Fibroblast of lung (primary cell): ENCODE measurements at places on chromosomes 4 and X. TPM values are rescaled to one million over a fixed set of nuclear protein-coding genes. Genes with fewer than 3 reads are reported as not detected.

GRCh38 chr4:76677571-76678326 lies 220.2 kb downstream of the SOWAHB start:
- H3K36me3 ChIP-seq = no peaks in the 10 kb centered on the region
- DNase-seq = no peak
- H3K27ac ChIP-seq = no peak overlapping the region
- no peaks in the 10 kb centered on the region for H3K27me3 ChIP-seq
- no peaks in the 10 kb centered on the region for H3K4me1 ChIP-seq
- no peak overlapping the region for H3K4me3 ChIP-seq

GRCh38 chrX:19725641-19726040 lies 161.8 kb downstream of the SH3KBP1 start:
- no peaks in the 10 kb centered on the region for H3K27me3 ChIP-seq
- DNase-seq = no peak
- H3K27ac ChIP-seq = no peak overlapping the region

DNA sequence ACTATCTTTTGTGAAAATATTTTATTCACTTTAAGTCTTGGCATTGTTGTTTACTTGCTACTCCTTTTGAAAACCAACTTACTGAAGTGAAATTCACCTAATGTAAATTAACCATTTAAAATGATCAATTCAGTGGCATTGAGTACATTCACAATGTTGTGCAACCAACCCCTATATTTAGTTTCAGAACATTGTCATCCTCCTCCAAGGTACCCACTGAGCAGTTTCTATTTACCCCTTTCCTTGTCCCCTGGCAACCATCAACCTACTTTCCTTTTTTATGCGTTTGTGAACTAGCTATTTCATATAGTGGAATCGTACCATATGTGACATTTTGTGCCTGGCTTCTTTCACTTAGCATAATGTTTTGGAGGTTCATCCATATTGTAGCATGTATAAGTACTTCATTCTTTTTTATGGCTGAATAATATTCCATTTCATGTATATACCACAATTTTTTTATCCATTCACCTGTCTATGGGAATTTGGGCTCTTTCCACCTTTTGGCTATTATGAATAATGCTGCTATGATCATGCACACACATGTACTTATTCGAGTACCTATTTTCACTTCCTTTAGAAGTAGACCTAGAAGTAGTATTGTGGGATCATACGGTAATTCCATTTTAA lies 85.0 kb downstream of the WWC2 start:
- no peaks in the 10 kb centered on the region for H3K4me1 ChIP-seq
- no peaks in the 10 kb centered on the region for H3K27me3 ChIP-seq
- no peak overlapping the region for H3K27ac ChIP-seq
- H3K4me3 ChIP-seq = no peak overlapping the region

DNA sequence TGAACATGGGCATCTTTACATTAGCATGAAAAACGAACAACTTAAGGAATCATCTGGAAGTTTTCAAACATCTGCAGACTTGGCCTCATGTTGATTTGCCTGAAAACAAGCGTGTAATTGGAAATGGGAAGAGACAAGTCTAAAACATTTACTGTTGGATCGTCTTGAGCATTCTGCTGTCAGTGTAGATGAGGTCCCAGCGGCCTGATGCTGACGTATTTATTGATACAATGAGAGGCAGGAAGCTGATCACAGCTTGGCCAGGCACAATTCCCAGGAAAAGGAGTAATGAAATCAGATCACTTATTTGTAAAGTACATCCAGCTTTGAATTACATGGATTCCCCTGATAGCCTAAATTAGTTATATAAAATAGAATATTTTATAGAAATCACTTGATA lies 210.6 kb downstream of the CLCN4 start:
- no peak overlapping the region for H3K27ac ChIP-seq
- no peak overlapping the region for H3K4me3 ChIP-seq
- no peaks in the 10 kb centered on the region for H3K27me3 ChIP-seq
- no peaks in the 10 kb centered on the region for H3K36me3 ChIP-seq
- no peaks in the 10 kb centered on the region for H3K4me1 ChIP-seq

DNA sequence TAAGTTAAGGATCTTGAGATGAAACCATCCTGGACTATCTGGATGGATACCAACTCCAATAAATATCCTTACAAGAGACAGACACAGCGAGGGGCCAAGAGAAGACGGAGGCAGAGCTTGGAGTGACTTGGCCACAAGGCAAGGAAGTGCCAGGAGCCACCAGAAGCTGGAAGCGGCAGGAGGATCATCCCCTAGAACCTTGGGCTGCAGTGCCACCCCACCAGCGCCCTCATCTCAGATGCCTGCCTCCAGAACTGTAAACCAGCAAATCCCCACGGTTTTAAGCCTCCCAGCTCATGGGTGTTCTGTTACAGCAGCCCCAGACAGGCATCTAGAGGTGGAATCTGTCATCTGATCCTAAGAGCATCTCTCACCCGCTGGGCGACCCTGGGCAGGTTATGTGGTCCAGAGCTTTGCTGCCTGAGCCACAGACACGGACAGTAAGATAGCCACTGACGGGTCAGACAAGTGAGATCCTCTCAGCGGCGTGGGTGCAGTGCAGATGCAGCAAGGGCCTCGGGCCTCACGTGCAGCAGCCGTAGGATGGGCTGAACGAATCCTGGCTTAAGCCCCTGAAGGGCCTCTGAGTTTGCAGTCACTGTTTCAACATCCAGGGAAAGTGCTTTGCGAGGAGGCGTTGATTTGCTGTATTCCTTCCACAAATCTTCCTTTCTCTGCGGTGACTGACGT lies 25.1 kb upstream of the MXD4 start:
- H3K36me3 ChIP-seq = no peaks in the 10 kb centered on the region
- DNase-seq = no peak
- no peak overlapping the region for H3K4me3 ChIP-seq
- no peak overlapping the region for H3K27ac ChIP-seq
- peaks cover 7% of the 10 kb centered on the region for H3K4me1 ChIP-seq

- H3K4me1 ChIP-seq = no peaks in the 10 kb centered on the region
- no peak for DNase-seq
- no peak overlapping the region for H3K4me3 ChIP-seq
- H3K27ac ChIP-seq = no peak overlapping the region
- no peaks in the 10 kb centered on the region for H3K36me3 ChIP-seq
- H3K27me3 ChIP-seq = no peaks in the 10 kb centered on the region
These were observed 43.7 kb upstream of the MAPK10 start for GRCh38 chr4:86403575-86403974.

GRCh38 chr4:139857977-139858376 lies 192.4 kb downstream of the MGST2 start:
- H3K4me3 ChIP-seq = no peak overlapping the region
- H3K27me3 ChIP-seq = no peaks in the 10 kb centered on the region
- no peaks in the 10 kb centered on the region for H3K36me3 ChIP-seq
- no peak for DNase-seq

GRCh38 chr4:181661090-181661489 lies 582.1 kb upstream of the TENM3 start:
- H3K27ac ChIP-seq = no peak overlapping the region
- DNase-seq = peak; percentile 90
- no peaks in the 10 kb centered on the region for H3K36me3 ChIP-seq
- no peaks in the 10 kb centered on the region for H3K27me3 ChIP-seq

DNA sequence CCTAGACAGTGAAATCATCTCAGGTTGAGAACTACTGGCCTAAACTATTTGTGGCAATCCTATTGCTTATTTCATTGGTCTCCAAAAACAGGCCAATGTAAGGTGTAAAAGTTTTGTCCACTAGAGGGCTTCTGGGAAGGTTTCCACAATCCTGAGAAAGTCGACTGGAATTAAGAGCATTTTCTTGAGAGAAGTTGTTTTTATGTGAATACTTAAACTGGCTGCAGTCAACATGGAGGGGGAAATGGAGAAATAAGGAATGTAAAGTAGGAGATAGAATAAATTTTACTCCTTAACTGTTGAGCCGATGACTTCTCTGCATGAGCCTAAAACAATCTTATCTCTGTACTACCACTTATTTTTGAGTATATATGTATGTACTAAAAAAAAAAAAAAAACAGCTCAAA lies 11.0 kb upstream of the EIF4E start:
- peaks cover 2% of the 10 kb centered on the region for H3K4me1 ChIP-seq
- H3K27me3 ChIP-seq = no peaks in the 10 kb centered on the region
- H3K36me3 ChIP-seq = no peaks in the 10 kb centered on the region
- no peak overlapping the region for H3K27ac ChIP-seq

- DNase-seq = peak; percentile 41
- H3K4me1 ChIP-seq = no peaks in the 10 kb centered on the region
- H3K36me3 ChIP-seq = no peaks in the 10 kb centered on the region
- H3K4me3 ChIP-seq = no peak overlapping the region
- no peak overlapping the region for H3K27ac ChIP-seq
These were observed 315.2 kb downstream of the GRID2 start for GRCh38 chr4:92618968-92619367.

RHOXF2 gene
- total RNA-seq = not detected in 2 replicates

MAGEA2 gene
- not detected in 2 replicates for total RNA-seq

SUV39H1 gene
- total RNA-seq = 0.51 and 1.5 TPM in 2 replicates
